Fibroblast of skin of back (primary cell): ENCODE measurements at places on chromosomes 1 and 21.

- no peak for DNase-seq
Measured at GRCh38 chr1:55035904-55036303, 3.4 kb upstream of the PCSK9 start.

DNA sequence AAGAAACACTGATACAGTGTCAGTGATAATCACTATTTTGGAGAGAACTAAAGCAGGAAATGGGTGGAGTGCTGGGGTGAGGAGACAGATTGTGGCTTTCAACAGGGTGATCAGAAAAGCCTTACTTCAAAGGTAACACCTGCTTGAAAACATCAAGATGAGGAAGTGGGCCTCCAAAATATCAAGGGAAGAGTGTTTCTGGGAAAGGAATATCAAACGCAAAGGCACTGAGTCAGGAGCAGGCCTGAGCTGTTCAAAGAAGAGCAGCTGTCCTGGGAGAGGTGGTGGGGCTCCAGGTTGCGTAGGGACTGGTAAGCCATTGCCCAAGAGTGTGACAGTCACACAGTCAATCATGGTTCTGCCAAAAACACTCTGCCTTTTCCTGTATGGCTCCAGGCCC lies 47.1 kb upstream of the ATP1A1 start:
- DNase-seq = no peak

DNA sequence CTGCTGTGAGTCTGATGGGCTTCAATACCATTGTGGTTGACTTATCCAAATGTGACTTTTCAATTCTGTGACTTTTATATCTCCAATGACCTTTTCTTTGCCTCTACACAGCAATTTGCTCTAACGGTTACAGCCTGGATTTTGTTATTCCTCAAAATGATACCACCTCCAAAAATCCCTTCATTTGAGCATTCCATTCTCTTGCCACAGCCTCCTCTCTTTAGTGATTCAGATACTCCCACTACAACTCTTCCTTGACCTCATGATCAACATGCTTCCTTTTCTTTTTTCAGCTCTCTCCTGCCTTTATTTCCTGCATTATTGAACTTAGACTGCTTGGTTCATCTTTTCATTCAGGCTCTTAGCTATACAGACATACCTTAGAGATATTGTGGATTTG lies 16.6 kb upstream of the IL19 start:
- peak; percentile 39 for DNase-seq

GRCh38 chr1:58391056-58391455 lies 155.5 kb downstream of the OMA1 start:
- no peak for DNase-seq

GRCh38 chr1:185400052-185400451 lies 83.0 kb upstream of the IVNS1ABP start:
- peak; percentile 82 for DNase-seq

DNA sequence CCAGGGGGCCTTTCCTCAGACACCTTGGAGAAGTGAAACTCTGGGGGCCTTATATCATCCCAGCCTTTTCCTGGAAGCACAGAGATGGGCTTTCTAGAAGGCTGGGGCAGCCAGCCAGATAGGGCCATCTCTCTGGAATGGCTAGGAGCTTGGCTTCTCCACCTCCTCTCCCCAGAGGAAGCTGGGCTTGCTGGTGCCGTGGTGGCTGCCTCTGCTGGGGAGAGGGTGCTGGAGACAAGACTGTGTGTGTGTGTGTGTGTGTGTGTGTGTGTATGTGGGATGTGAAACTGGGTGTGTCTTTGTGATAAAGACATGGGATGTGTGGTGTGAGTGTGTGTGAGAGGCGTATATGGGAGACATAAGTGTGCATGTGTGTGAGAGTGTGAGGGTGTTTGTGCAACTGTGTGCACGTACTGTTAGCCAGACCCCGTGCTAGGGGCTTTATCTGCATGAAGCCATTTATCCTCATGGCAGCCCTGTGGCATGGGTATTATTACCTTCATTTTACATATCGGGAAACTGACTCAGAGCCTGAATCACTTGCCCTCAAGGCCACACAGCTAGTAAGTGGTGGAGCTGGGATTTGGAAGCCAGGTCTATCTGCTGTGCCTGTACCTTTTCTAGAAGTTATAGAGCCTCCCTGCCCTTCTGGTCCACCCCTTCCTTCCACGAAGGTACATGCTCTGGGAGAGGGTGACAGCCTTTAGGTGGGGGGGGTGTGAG lies 44.2 kb downstream of the PTPRU start:
- no peak for DNase-seq

- no peak for DNase-seq
Measured at GRCh38 chr1:161088587-161089110, 709 bp downstream of the NECTIN4 start.

- no peak for DNase-seq
Measured at GRCh38 chr1:31830065-31830464, 14.2 kb upstream of the SPOCD1 start.

DNA sequence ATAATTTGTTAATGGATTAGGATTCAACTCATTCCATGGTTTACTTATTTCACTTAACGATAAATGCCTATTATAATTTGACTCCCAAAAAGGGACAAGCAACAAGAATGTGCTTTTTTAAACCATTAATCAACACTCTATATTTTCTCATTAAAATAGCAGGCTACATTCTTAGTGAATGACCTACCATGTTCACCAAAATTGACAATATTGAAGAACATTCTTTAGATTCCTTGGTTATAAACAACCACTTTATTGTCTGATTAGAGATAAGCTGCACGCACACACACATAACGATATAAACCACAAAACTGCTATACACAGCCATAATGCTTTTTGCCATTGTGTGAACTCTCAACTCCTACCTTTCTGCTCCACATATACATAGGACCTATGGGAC lies 75.4 kb upstream of the LRRC7 start:
- peak; percentile 32 for DNase-seq

- DNase-seq = no peak
Measured at GRCh38 chr1:218200979-218201378, 84.1 kb upstream of the RRP15 start.

GRCh38 chr1:3718764-3719163 lies 33.5 kb upstream of the CCDC27 start:
- no peak for DNase-seq

DNA sequence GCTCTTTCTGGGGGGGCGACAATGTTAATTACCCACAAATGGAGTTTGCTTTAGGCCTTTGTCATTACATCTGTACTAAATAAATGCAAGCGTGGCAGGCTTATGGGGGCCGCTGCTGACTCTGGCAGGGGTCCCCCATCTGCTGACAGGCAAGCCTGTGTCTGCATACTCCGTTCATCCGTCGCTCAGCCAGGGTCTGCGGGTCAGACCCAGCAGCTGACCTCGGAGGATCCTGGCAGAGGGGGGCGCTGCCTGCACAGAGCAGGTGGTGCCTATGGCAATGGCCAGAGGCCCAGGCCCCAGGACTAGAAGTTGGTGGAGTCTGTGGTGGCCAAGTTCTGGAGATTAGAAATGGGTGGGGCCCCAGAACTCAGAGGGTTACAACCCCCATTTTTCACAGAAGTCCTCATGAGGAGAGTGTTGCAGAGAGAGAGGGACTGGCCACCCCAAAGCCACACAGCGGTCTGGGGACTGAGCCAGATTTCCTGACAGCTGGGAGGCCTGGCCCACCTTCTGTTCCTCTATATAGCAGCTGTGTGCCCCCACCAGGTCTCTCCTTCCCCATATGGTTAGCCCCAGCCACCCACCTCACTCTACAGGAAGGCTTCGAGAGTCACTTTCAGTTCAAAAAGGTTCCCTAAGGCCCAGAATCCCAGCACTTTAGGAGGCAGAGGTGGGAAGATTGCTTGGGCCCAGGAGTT lies 31.0 kb downstream of the TTC39A start:
- no peak for DNase-seq

- no peak for DNase-seq
Measured at GRCh38 chr1:156516821-156517220, 16.2 kb upstream of the MEF2D start.

DNA sequence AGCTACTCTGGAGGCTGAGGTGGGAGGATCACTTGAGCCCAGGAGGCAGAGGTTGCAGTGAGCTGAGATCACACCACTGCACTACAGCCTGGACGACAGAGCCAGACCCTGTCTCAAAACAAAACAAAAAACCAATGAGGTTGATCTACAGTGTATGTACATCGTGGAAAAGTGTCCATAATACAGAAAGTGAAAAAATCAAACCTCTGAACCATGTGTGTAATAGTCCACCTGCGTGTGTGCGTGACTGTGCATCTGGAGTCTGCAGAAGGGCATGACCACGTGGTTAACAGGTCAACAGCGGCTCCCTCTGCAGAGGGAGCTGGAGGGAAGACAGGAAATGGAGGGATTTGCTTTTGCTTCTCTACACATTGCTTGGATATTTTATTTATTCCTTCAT lies 32.4 kb upstream of the ENO1 start:
- DNase-seq = no peak

DNA sequence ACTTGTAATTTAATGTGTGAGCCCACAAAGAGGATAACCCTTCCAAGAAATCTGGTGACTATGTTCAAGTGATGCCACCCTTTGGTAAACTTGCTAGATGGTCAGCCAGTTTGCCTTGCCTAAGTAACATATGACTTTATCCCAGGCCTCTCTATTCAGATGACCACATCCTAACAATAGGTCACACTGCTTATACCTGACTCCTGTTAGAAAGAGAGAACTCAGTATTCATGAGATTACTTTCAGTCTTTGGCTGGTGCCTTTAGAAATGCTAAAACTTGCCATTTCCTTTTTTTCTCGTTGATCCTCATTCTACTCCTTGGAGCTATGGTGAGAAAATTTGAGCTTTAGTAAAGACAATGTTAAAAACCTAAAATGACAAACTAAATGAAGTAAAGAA lies 28.5 kb upstream of the SERBP1 start:
- no peak for DNase-seq

GRCh38 chr1:193042766-193043691 lies 16.1 kb downstream of the UCHL5 start:
- DNase-seq = no peak

DNA sequence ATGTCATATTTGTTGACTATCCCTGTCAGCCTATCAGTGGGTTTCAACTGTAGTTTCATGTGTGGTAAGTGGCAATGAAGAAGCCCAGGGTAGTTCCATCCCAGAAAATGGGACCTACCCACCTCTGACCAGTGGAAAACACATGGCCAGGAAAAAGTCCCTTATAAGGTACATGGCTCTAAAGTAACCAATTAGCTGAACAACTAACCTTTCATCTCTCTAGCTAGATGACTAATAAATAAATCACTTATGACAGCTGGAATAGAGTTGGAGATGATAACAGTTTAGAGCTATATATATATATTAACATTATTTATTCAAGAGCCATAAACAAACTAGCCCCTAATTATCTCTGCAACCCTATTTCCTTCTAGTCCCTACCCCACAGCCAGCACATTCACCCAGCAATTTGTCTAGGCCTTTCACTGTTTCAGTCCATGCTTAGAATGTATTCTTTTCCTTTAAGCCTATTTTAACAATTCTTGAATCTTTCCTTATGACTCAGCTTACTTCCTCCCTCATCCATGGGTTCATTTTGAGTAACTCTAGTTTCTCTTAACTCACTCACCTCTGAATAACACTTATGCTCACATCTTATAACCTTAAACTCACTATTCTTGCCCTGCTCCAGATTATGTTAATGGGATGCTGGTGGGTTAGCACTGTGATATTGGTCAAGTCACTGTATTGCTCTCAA lies 83.7 kb downstream of the TNFSF18 start:
- peak; percentile 69 for DNase-seq

- DNase-seq = no peak
Measured at GRCh38 chr1:234769284-234769985, 159.5 kb upstream of the IRF2BP2 start.

DNA sequence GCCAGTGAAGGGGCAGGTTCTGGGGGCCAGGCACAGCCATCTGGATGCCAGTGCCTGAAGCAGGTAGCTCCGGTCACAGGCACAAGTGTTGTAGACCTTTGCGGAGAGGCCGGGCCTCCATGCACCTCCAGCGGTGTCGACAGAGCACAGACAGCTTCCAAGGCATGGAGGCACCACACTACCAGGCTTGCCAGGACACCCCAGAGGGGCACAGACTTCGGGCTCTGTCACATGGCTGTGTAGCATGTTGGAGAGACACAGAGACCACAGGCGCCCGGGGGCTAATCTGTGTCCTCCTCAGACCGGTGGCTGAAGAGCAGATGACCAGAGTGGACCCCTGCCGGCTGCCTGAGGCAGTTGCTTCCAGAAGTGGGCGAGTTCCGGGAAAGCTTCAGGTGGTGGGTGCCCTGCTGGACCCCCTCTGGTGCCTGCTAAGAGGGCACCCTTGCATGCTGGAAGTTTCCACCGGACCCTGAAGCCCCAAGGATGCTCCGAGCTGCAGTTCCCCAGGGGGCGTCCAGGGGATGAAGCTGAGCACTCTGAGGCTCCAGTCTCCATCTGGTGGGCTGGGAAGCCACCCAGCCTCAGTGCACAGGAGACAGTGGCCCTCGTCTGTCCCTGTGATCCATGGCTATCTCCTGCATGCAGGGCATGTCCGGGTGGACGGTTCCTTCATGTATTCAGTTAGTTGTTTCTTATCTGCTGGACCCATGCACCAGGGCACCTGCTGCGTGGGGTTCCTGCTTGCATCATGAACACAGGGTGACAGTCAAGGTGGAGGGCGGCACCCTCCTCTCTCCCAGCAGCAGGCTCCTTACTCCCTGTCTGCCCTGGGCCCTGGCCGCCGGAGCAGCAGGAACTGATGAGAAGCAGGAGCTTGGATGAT lies 82.4 kb downstream of the OBSCN start:
- no peak for DNase-seq

DNA sequence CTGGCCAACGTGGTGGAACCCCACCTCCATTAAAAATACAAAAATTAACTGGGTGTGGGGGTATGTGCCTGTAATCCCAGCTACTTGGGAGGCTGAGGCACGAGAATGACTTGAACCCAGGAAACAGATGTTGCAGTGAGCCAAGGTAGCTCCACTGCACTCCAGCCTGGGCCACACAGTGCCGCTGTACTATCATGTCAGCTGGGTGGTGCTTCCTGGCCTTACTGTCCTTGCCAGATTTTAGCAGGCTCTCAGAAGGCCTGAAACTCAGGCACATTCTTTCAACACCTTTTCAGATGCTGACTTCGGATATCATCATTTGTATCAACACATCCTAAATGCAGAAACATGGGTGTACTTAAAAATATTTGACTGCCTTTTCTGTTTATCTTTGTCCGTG lies 31.6 kb upstream of the NBL1 start:
- no peak for DNase-seq

DNA sequence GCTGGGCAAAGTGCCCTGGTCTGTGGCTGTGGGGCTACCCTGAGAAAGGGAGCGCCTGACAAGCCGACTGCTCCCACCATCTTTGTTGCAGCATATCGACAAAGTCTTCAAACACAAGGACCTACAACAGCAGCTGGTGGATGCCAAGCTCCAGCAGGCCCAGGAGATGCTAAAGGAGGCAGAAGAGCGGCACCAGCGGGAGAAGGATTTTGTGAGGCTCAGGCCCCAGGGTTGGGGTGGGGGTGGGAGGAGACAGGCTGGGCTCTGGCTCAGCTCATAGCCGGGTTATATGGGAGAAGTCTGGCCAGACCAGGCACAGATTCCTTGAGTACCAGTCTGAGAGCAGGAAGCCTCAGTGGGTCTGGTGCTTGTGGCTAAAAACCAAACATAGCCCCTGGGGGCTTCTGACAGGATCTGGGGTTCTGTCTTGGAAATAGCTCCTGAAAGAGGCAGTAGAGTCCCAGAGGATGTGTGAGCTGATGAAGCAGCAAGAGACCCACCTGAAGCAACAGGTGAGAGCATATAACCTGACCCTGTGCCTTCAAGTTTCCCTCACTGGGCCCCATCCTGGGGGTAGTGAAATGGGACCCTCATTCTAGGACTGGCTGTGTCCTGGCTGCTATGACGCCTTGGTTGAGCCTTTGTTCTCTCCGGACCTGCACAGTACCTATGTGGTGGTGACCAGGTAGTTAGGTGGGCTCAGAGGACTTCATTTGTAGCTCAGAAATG lies 8.0 kb upstream of the CCDC28B start:
- DNase-seq = no peak
